Hindlimb muscle (tissue), 1 donor: ENCODE measurements at places on chromosomes 6 and 20.

DNA sequence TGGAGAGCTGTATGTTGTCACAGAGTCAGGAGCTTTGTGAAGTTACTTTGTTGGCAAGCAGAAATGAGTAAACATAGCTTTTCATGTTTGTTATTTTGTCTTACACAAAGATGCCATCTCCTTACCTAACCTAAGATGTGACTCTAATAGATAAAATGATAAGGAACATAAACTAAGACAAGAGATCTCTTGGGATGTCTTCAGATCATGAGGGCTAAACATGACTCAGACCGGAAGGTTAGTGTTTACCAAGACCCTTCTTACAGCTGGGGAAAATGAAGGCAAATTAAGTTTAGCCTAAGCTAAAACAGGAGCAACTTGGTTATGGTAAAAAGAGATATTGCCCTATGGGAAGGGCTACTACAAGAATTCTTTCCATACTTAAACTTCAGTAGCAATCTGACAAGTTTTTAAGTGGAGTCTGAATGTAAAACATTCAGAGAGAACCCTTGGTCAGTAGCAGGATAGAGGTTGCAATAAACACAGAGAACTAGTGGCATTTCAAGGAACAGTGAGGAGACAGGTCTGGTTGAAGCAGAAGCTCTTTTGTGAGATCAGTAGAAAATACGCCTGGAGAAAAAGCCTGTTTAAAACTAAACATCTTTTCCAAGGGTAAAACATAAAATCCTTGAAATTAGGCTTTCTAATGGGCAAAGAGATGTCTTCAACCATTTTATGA, 29.9 kb downstream of the SGK1 start:
- DNase-seq, result no peak

DNA sequence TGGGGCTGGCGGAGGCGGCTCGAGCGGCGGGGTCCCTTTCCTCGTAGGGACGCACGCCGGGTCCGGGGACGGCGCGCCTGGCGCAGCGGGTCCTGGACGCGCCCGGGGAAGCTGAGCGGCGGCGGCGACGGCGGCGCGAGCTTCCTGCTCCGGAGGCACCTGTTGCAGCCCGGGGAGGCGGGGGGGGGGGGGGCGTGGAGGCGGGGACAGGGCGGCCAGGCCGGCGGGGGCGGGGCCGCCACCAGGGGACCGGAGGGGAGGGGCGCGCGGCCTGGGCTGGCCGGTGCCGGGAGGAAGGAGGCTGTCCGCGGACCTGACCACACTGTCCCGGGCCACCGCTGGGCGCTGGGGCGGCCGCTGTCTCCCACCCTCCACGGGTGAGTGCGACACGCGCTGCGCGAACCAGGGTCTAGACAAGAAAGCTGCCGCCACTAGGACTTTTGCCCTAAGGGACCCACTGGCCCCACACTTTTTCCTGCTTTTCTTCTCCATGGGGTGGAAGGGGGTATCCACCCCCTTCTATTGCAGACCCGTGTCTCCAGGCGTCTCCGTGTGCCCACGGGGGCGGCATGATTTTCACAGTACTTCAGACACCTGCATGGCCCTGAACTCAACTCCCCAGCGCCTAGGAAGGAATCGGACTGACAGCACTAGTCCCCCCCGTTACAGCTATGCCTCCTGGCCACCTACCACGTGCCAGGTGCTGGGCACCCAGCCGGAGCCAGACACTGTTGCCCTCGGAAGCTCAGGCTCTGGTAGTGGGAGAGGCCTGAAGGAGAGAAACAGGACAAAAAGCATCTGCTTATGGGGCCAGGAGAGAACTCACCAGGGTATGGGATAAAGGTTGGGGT, at the start of gene NFATC2:
TSS of gene NFATC2 (minus strand) at position 149 of the 851 bp plus-strand sequence. CDS start 220 bp downstream, outside the sequence.
- DNase-seq, result no peak

- DNase-seq, result no peak
Measured at GRCh38 chr6:11460001-11460668, 77.4 kb upstream of the TMEM170B start.

DNA sequence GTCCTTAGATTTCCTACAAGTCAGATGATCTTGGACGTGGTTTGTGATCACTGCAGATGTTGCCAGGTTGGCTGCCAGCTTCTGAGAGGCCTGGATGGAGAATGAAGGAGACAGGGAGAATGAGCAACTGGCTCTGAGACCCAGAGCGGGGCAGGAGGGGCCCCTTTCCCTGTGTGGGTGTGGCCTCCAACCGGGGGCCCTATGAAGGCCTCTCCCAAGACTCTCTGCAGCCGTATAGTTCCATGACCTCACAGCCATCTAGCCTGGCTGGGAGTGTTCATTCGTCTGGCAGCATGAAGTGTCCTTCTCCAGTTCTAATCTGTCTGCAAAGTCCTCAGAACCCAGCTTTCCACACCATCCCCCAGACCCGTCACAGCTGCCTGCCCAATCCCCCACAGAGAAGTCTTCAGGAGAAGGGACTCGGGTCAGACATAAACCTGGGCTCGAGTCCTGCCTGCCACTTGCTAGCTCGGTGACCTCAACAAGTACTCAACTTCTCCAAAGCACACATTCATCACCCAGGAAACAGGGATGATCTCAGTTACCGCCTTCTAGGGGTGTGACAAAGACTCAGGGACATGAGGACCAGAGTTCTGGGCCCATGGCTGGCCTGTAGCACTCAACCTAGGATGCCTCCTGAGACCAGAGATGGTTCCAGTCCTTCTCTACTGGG, 122.6 kb downstream of the EDN3 start:
- DNase-seq, result no peak
